Stimulated activated naive CD4-positive, alpha-beta T cell treated with Interleukin-2 at 50 U/mL for 16 hours (primary cell): ENCODE measurements at places on chromosomes 1 and 21.

- no peak for DNase-seq
Measured at GRCh38 chr1:24393892-24394291, 19.7 kb downstream of the STPG1 start.

DNA sequence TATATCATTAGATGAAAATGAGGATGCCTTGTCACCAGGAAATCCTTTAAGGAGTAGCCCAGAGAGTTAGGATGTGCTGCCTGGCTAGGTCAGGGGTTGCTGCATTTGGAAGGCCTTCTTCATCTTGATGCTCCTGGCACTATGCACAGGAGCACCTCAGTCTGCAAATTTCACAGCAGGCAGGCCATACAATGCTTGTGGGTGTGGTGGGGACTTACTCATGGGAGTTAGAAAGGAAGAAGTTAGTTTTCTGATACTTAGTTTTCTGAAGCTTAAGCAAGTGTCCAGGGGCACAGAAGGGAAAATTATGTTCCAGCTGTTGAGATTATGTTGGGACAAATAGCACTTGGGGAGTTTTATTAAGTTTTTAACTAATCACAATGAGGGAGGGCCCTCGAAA, 11.4 kb downstream of the HLX start:
- no peak for DNase-seq

DNA sequence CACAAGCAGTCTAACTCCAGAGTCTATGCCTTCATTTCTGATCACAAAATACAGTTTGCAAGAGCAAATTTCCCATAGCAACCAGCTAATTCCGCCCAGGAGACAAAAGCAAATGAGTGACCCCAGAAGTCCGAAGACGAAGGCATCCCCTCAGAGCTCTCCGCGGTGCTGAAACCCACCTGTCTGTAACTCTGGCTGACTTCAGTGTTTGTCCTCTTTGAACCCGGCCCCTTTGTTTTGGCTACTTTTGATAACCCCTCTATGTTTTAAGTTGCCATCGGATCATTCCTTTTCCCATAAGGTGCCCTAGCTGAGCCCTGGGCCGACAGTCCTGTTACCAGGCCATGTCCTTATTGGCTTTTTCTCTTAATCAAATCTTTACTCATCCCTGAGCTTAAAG, 515.8 kb downstream of the PTPRU start:
- no peak for DNase-seq

GRCh38 chr1:223716302-223716862, 4.0 kb downstream of the CAPN2 start:
- peak; percentile 29 for DNase-seq

DNA sequence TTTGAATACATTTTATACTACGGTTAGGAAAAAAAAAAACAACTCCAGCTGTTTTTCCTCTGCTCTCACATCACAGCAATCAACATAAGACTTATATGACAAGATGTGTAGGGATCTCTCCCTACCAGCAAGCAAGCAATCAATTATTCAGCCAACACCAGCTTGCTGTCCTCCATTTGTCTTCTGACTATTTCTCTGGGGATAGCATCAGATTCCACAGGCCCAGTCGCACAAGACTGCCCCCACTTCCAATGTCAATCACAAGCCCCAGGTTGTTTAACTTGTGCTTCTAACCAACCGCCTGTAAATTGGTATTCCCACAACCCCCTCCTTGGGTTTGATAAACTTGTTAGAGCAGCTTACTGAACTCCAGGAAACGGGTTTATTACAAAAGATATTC, 873.1 kb upstream of the TMPRSS15 start:
- no peak for DNase-seq

DNA sequence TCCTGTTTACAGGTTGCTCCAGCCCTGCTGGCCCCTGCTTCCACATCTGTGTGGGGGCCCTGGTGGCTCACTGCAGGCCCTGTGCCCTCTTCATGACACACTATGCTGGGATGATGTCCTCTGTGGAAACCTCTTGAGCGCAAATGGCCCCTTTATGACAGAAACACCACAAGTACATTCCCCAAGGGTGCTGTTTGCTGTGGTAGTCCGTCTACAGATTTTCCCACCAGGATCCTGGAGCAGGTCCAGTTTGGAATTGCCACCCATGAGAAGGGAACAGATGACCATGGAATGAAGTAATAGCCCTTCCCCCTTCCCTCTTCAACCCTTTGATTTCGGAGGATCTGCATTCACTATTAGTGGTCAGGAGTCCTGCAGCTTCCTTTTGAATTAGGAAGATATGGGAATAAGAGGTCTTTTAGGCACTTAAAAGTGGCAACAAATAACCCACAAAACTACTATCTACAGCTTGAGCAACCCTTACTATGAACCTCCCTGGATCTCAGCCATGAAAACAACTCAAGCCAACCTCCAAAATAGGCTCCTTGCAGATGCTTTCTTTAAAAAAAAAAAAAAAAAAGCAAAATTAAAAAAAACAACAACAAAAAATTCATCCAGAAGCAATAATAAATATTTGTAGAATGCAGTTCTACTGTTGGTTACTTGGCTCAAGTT, 121.9 kb upstream of the TSPAN2 start:
- DNase-seq, result no peak

DNA sequence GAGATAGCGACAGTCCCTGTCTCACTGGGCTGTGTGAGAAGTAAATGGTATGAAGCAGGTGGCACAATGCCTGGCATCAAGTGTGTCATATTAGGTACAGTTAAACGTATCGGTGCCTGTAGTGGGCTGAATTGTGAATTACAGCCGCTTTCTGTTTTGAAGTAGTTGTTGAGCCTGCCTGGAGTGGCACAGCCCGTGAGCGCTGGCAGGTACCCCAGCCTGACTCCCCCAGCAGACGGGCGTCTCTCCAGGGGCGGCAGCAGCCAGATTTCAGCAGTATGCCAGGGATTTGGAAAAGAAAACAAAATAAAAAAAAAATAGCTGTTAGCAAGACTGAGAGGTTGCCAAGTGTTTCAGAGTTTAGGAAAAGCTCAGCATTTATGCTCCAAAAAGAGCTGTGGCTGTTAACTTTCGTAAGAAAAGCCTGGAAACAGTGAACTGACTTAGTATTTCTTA, 26.6 kb upstream of the GPR153 start:
- no peak for DNase-seq
